ENCODE measurements at places on chromosomes 2 and 18.

- DNase-seq, result no peak
Measured at GRCh38 chr2:77228391-77228790, 293.8 kb downstream of the LRRTM4 start.

- DNase-seq, result no peak
Measured at GRCh38 chr2:240920783-240921231, 14.7 kb downstream of the CROCC2 start.

- no peak for DNase-seq
Measured at GRCh38 chr18:78659748-78660147, 319.9 kb upstream of the SALL3 start.

GRCh38 chr2:175769200-175769599 lies 232.9 kb downstream of the LNPK start:
- peak; percentile 4 for DNase-seq

DNA sequence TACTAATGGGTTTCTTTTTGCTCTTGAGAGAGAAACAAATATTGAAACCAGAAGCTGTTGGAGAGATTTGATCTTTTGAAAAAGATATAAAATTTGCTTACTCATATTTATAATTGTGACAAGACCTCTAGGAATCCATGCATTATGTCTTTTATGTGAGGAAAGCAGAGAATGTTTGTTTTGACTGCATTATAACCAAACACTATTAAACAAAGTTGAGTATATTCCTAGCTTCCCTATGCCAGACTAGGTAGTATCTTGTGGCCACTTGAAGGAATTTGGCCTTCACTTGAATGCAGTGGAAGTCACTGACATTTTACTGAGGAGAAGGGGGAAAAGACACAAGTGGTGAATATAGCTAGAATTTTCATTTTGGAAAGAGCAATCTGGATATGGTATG lies 521.8 kb upstream of the ZEB2 start:
- no peak for DNase-seq

DNA sequence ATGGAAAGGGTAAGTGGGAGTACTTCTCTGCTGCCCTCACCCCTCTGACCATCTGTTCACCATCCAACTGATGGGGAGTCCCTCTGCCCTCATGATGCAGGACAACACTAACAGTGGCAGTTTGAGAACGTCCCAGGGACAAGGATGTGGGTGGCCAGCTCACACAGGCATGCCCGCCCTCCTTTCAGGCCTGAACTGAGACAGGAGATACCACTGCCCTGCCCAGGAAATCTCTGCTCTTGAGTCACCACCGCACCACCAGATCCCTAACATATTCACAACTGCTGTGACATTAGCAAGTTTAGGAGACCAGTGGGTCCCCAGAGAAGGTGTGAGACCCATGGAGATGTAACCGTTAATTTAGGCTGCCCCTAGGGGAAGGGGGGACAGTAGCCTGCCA lies 66.2 kb downstream of the TRAPPC8 start:
- no peak for DNase-seq

GRCh38 chr2:33528441-33528950 lies 52.0 kb downstream of the RASGRP3 start:
- DNase-seq, result no peak

DNA sequence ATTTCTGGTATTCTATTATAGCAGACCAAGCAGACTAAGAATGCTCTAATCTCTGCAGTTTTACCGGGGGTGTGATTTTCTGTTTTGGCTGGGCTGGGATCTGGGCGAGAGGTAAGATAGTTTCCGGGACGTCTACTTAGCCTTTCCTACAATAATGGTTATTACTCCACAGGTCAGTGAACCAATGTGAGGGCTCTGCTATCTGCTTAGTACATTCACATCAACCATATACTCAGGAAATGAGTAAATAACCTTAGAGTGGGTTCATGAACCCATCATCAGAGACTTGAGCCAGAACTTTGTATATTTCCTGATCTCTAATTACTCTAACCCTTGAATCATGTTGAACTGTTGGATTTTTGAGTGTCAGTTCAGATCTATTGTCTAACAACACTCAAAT lies 90.1 kb upstream of the NOL4 start:
- DNase-seq, result no peak

GRCh38 chr2:112841295-112842044 lies 4.9 kb upstream of the IL1B start:
- no peak for DNase-seq

GRCh38 chr2:209864716-209865295 lies 93.2 kb downstream of the UNC80 start:
- DNase-seq, result no peak

- no peak for DNase-seq
Measured at GRCh38 chr18:2964361-2965010, 48.5 kb downstream of the LPIN2 start.

DNA sequence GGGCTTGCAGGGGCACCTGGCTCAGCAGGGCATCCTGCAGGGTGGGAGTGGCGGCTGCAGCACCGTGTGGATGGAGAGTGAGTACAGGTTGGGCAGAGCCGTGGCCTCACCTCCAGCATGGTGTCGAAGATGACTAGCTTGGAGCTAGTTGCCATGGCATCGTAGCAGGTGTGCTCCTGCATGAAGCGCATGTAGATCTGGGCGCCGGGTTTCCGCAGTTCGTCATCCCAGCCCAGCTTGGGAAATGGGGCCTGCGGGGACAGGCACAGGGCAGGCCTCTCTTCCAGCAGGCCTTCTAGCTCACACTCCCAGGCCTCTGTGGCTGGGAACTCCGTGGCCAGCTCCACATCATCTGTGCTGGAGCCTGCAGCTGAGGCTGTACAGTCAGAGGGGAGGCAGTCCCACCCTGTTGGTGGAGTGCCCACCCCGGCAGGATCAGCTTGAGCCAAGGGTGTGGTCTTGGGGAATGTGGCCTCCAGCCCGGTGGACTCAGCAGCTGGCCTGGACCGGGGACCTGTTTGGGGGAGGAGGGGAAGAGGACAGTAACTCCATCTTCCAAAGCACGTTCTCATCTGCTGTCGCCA lies 1.6 kb downstream of the PRKAG3 start:
- no peak for DNase-seq

DNA sequence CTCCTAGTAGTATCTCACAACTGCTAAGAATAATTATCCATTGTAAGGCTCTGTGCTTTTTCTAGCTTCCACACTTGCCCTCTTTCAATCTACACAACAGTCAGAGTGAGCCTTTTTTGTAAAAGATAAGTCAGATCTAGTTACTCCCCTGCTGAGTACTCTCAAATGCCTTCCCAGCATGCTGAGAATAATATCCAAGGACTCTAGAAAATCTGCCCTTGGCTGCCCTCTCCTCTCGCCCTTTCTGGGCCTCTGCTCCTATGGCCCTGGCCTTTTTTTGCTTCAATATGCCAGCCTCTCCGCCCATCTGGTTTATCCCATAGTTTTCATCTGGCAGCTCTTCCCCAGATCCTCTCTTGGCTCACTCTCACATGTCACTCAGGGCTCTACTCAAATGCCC lies 455.9 kb upstream of the UBE2E3 start:
- no peak for DNase-seq

- peak; percentile 94 for DNase-seq
Measured at GRCh38 chr2:236512902-236513435, 56.7 kb upstream of the ACKR3 start.

GRCh38 chr2:64839844-64840243 lies 149.4 kb upstream of the SLC1A4 start:
- peak; percentile 80 for DNase-seq

- no peak for DNase-seq
Measured at GRCh38 chr18:42564761-42565160, 550.7 kb downstream of the RIT2 start.

GRCh38 chr2:39118786-39119499 lies 1.9 kb downstream of the SOS1 start:
- no peak for DNase-seq

GRCh38 chr2:74072565-74072964 lies 75.1 kb downstream of the BOLA3 start:
- DNase-seq, result no peak

- peak; percentile 31 for DNase-seq
Measured at GRCh38 chr2:84938194-84938879, 32.6 kb upstream of the KCMF1 start.

DNA sequence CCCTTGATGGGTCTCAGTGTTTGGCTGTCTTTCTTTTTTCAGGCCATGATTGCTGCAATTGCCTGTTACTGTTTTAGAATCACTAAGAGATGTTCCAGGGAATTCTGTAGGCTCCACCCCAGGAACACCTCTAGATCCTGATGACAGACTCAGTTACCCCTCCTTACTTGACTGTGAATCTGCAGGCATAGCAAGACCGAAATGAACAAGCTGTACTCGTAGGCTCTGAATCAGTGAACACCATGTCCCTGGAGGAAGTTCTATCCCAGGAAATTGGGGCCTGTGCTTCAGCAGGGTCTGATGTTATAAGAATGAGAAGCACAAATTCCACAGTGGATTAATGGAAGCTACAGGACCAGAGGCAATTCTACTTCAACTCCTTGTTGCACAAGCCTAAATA lies 148.6 kb downstream of the COPS8 start:
- no peak for DNase-seq

DNA sequence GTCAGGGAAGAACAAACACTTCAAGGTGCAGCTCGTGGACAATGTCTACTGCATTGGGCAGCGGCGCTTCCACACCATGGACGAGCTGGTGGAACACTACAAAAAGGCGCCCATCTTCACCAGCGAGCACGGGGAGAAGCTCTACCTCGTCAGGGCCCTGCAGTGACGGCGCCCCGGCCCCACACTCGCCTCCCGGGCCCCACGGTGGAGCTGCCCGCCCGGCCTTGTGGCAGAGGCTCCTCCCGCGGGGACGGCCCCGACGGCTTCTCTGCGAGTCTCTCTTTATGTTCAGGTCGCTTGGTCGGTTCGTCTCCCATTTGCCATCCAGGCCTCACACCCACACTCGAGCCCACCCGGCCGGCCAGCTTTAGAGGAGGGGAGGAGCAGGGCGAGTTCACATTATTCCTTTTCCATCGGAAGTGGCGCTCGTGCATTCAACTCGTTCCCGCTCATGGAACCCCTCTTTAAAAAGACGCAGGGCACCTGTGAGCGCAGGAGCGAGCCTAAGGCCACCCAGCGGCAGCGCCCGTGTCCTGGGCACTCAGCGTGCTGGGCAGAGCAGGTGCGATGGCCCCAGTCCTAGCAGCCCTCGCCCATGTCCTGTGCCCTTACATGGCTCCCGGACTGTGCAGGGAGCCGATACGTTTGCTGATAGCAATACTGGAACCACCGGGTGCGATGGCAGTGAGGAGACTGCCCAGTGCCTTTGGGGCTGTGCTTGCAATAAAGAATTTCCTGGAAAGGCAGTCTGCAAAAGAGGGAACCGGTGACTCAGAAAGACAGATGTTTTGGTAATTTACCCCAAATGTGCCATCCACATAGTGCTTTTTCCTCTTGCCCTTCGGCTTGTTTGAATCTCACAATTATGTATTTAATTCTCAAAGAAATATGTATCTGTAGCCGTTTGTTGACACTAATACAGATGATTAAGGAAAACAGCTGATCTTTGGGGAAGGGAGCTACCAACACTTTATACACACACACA lies 148.6 kb downstream of the NCK2 start:
- no peak for DNase-seq

GRCh38 chr2:12824351-12824777 lies 107.6 kb downstream of the TRIB2 start:
- DNase-seq, result no peak

GRCh38 chr2:232973011-232973735 lies 39.9 kb downstream of the NGEF start:
- DNase-seq, result no peak

GRCh38 chr2:64918220-64918886 lies 70.8 kb upstream of the SLC1A4 start:
- no peak for DNase-seq

DNA sequence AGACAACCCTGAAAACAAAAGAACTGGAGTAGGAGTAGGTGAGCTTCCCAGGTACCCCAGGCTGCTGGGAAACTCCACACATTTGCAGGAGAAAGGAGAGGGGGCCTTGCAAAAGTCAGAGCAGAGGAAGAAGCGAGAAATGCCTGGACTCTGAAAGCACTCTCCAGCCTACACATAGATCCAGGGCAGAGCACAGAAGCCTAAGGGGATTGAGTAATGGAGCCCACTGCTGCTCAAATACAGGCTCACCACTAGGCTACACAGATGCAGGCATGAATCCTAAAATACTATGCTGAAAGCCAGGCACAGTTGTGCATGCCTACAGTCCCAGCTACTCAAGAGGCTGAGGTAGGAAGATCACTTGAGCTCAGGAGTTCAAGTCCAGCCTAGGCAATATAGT lies 33.4 kb downstream of the OSBPL1A start:
- DNase-seq, result no peak

DNA sequence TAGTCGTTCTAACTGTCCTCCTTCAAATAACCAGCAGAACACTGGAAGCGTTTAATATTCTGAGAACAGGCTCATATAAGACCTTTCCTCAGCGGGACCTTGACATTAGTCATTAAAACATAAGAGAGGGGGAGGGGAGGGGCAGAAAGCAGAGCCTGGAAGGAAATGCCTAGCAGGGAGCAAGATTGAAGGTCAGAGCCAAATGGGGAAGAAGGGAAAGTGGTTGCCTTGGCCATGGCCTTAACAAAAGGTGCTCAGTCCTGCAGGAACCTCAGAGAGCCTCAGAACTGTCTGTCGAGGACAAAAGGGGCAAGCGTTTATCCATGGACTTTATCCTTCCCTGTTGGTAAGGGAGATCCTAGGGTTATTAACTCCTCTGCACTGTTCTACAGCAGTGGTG lies 856 bp upstream of the PLA2R1 start:
- DNase-seq, result no peak

DNA sequence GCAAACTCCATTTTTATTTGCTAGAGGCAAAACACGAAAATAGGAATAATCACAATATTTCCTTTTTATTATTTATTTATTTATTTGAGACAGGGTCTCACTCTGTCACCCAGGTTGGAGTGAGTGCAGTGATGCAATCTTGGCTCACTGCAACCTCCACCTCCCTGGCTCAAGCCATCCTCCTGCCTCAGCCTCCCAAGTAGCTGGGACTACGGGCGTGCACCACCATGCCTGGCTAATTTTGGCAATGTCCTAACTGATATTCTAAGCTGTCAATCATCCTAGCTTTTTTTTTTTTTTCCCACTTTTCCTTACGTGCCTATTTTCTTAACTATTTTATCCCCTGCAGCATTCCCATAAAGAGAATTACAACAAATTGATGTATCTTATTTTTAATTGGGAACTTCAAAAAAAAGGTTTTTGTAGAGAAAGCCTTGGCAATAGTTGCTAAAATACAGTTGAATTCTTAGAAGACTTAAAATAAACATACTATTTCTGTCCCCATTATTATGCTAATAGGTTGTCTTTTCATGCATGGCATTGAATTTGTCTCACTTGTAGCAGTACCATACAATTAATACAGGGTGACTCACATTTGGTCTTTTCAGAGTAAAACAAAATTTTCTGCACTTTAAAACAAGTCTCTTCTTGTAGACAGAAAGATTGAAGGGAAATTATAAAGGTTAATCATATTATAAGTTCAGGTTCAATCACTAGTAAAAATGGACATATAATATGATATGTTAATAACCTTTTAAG lies 153.5 kb downstream of the SLC39A10 start:
- DNase-seq, result no peak
